NB4 (cell line): ENCODE measurements at places on chromosomes 5 and 9.

DNA sequence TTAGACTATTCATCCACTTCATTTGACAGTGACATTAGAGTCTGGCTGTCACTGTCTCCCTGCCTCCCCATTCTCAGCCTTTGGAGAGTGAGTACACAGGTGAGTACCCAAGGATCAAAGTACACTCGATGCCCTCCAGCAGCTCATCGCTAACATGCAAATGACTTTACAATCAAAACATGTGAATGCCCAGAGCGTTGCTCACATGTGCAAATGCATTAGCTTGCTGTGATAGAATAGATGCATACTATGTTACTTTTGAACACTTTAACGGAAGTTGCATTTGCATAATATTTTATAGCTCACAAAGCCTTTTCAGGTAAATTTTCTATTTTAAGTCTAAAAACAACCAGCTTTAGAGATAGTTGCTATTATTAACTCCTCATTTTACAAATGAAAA is 107.6 kb downstream of the SYK start:
- no peak for DNase-seq

- no peak for DNase-seq
These were observed 37.7 kb upstream of the NEURL1B start for GRCh38 chr5:172603251-172603806.

DNA sequence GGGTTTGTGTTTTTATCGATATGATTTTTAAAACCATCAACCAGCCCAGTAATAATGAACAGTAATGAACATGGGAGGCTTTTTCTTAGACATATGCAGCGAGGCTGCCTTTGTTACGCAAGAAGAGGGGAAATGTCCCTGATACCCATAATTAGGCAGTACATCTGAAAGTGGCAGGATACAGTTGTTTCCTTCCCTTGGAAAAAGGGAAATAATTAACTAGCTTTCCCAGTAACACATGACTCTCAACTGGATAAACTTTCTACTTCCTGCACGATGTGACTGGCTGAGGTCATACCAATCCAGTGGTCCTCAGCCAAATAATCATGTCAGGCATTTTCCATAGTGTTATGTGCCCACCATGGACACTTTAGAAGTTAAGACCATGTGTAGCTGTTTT is 431.6 kb upstream of the C9orf72 start:
- no peak for DNase-seq

- DNase-seq, result no peak
These were observed 64.4 kb downstream of the ANXA1 start for GRCh38 chr9:73216100-73216499.

DNA sequence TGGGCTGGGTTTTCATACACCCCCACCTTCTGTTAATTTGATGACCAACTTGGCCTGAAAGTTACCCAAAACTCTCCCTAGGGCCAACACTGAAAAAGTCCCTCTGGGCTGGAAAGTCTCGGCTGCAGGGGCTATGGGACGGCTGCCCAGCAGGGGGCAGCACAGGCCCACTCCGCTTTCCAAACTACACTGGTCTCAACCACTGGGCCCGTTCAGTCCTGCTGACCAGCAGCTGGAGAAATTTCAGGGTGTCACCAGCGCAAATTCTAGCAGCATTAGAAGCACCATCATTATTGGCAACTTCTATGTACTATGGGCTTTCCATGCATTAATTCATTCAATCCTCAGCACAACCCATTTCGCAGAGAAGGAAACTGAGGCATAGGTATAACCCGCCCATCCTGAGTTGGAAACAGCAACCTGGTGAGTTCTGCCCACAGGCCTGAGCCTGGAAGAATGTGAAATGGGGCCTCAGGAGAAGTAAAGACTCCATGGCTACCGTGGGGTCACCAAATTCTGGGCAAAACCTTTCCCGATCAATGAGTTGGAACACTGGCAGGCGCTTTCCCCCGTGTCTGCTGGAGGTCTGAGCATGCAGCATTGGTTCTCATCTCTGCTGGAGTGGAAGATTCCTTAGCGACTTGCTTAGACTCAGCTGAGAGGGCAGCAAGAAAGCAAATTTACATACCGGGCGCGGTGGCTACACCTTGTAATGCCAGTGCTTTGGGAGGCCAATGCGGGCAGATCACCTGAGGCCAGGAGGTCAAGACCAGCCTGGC is 9.7 kb downstream of the ORM2 start:
- DNase-seq, result peak; percentile 73

DNA sequence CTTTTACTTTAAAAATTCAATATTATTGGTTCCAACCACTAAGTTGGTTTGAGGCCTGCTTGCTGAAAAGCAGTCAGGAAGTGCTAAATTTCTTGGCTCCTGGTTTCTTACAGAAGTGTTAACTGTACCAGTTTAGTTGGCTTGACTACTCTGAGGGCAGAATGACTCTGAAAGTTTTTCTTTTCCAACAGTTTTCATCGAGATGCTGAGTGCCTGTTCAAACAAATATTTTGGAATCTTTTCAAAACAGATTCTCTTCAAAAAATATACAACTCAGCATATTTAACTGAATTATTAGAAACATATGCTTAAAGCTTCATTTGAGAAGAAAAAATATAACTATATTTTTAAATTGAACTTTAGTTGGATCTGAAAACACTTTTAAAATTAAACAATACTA is 37.0 kb downstream of the SLC38A9 start:
- no peak for DNase-seq
